Liver (tissue), 10 donors: ENCODE measurements at places on chromosomes 6 and 20. TPM values are rescaled to one million over a fixed set of nuclear protein-coding genes. Genes with fewer than 3 reads are reported as not detected.

GRCh38 chr6:50966532-50966931, 147.9 kb downstream of the TFAP2B start:
- no peak for DNase-seq

- DNase-seq = no peak
Observed at GRCh38 chr20:2807019-2807418, 6.6 kb upstream of the CPXM1 start.

DNA sequence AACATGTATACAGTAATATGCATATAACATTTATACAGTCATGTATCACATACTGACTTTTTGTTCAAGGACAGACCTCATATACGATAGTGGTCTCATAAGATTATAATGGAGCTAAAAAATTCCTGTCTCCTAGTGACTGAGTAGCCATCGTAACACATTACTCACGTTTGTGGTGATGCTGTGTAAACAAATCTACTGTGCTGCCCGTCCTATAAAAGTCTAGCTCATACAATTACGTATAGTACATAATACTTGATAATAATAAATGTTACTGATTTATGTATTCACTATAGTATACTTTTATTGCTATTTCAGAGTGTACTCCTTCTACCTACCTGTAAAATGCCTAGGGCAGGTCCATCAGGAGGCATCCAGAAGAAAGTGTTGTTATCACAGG, 17.4 kb downstream of the SERAC1 start:
- no peak for DNase-seq

- no peak for DNase-seq
Observed at GRCh38 chr20:18718129-18718528, 95.5 kb upstream of the SCP2D1 start.

DNA sequence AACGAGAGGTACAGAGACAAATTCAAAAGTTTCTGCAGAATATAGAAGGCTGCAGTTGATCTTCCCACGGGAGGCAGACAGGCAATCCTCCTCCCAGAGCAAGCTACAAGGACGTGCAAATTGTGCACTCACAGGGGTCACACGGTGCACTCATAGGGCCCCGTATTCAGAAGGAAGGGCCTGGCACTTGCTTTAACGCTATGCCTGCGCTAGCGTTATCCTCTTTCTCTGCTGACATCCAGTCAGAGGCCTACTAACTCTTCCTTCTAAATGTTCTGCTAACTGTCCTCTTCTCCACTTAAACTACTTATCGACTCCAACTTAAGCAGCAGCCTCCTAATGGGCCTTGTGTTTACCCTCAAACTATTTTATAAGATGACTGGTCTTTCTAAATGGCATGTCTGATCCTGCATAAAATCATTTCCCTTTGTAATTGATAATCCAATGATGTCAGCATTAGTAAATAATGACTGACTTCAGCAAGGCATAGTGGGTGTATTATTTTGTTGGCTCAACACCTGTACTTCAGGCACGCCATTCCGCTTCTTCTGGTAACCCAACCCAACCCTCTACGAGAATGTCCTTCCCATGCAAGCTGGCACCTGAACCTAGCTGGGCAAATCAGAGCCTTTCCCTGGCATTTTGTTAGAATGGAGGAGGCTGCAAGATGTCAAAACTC, 2.2 kb downstream of the IFNGR1 start:
- DNase-seq = no peak

DNA sequence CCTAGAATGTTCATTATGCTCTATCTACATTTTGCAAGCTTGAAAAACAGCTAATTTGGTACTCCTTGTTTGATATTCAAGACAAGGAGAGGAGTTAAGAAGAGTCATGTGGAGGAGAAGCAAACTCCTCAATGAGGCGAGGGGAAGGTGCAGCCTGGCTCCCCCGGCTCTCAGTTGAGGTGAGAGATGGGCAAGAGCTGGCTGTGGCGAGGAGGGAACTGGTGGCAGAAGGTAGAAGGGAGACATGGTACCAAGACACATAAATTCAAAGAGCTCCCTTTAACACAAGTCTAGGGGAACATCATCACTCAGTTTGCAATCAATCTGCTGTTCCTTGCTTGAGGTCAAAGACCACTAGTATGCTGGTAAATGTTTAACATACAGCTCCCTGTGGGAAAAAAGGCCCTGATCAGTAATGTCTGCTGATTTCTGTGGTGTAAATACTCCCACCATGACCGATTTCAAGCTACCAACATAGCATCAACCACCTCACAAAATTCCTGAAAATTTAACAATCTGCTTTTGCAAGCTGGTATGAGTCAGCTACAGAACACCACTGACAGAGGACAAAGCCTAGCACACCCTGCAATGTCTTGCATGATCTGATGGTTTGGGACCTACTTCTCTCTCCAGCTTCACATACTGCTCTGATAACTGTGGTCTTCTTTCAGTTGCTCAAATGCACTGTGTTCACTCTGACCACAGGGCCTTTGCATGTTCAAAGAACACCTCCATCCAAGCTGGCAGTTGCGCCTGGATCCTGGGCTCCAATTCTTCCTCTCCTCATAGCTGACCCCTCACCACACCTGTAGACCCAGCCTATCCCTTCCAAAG, 516.3 kb upstream of the CHD6 start:
- DNase-seq = no peak

- DNase-seq = no peak
Observed at GRCh38 chr20:44394452-44394701, 38.9 kb downstream of the HNF4A start.

- no peak for DNase-seq
Observed at GRCh38 chr6:112086744-112087135, 542 bp downstream of the TUBE1 start.

DNA sequence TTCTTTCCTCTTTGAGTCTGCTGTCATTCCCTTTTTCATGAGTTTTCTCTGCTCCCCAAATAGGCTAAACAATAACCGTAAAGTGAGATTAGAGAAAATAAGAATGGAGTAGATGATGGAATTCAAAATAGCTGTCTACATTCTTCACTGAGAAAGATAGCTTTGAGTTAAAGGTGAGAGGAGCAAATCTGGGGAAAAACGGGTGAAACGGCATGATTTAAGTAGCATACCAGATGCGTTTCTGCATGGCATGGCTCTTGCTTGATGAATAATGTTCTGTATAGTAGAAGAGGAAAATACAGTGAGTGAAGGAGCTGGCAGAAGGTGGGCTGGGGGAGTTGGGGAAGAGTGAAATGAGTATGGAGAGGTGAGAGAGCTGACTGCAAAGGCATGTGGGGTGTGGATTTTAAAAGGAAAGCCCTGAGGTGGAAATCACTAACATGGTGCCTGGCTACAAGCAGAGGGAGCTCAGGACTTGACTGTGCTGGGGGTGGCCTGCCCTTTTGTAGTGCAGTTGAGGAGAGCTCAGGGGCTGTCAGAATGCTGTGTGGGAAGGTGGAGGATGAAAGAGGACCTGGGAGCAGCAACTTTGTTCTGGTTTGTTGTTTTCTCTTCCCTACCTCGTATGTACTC, 8.8 kb downstream of the BICRAL start:
- no peak for DNase-seq

- no peak for DNase-seq
Observed at GRCh38 chr6:75896526-75896925, 147.5 kb downstream of the MYO6 start.

- DNase-seq = no peak
Observed at GRCh38 chr6:31057426-31058003, 47.2 kb downstream of the MUC22 start.

DNA sequence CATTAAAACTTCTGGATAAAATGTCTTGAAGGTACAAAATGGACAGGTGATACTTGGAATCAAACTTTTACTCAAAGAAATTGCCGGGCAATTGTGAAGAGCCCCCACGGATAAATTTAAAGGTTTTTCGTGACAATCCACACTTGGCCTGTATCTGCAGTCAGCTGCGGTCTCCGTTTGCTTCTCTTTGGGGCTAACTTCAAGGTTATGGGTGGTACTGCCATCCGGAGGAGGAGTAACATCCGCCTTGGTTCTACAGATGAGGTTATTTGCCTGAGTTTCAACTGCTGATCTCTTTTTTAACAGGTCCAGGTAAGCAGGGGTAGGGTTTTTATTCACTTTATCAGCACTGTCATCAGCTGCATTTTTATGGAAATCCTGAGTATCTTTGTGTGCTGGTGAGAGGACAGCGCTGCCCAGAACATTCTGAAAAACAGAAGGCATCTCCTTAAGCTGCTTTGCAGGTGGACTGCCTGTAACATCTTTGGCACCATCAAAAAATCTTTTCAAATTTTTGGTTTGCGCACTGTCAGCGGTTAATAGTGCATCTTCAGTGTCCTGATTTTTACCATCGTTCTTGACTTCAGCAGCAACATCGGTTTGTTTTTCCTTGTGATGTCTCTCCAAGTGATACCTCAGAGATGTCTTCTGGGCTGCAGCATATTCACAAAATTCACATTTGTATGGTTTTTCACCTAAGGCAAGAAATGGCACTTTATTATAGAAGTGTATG, 16.9 kb downstream of the ZNF217 start:
- DNase-seq = no peak

GRCh38 chr20:15862178-15862577, 711.1 kb downstream of the KIF16B start:
- no peak for DNase-seq

DNA sequence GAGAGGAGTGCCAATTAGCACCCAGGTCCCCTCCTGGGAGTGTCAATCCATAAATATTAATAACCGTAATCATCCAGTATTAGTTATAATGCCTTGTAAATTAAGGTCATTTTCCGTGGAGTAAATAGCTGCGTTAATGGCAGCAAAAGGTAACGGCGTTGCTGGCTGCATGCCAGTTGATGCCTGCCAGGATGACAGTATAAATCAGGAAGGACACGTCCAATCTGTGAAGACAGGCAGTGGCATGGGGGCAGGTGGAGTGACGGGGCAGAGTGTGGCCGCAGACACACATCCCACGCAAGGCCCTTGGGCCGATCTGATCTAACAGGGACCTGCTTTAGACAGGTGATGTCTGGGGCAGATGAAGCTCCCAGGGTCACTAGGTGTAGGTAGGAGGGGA, 49.1 kb downstream of the KCNB1 start:
- no peak for DNase-seq

- DNase-seq = no peak
Observed at GRCh38 chr20:54229566-54230160, 21.8 kb downstream of the PFDN4 start.

GRCh38 chr6:13331516-13332348, 3.4 kb upstream of the TBC1D7 start:
- DNase-seq = no peak

DNA sequence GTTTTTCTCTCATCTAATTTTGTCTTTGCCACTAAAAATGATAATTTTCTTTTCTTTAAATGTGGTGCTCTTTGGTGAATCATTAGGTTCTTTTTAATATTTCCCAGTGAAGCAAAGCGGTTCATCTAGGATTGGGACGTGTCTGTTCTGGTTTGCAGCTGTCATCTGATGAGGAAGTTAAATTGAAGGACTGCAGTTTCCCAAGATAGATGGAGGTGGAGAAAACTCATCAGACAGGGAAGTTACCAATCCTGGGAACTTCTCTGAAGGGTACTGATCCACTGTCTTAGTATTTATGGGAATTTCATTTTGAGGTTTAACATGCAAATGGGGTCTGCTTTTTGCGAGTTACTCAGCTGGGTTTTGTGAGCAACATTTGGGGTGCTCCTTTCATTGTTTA, 2.4 kb upstream of the AARS2 start:
- DNase-seq = no peak

- no peak for DNase-seq
Observed at GRCh38 chr20:48800177-48800576, 27.6 kb downstream of the PREX1 start.

GRCh38 chr6:169997187-169997929, 245.9 kb downstream of the ERMARD start:
- no peak for DNase-seq

GRCh38 chr20:22004946-22005345, 299.5 kb downstream of the PAX1 start:
- DNase-seq = no peak

DNA sequence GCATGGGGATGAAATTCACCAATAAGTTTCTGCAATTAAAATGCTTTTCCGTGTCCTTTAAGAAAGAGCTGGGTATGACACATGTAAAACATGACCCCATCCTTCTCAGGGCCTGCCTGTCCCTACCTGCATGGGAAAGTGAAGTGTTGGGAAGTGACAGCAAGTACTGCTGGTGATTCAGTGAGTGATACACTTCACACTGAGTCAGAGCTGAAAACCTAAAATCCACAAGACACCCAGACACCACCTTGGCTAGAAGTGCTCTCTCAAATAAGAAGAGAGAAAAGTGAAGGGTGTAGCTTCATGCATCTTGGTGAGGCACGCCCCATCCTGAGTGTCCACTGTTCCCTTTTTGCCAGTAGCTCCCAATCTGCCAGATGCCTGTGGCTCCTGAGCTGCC, 3.3 kb downstream of the RAB22A start:
- DNase-seq = no peak

RAB44 gene
- polyA plus RNA-seq = 0.02 TPM

UBE2V1 gene
- polyA plus RNA-seq = 53.0 TPM

SLC22A16 gene
- polyA plus RNA-seq = not detected

CALHM5 gene
- polyA plus RNA-seq = 0.44 TPM

CRIP3 gene
- polyA plus RNA-seq = 3.2 TPM

FOXF2 gene
- not detected for polyA plus RNA-seq

PNISR gene
- 62.3 TPM for polyA plus RNA-seq

EFCAB8 gene
- not detected for polyA plus RNA-seq

TNNC2 gene
- polyA plus RNA-seq = 0.12 TPM

MYLK4 gene
- polyA plus RNA-seq = 0.07 TPM

MMP24OS gene
- polyA plus RNA-seq = 15.2 TPM

LPA gene
- polyA plus RNA-seq = 7.9 TPM

LY6G6C gene
- polyA plus RNA-seq = not detected

HIVEP2 gene
- 1.0 TPM for polyA plus RNA-seq
